ENCODE measurements at places on chromosomes 7 and 10. TPM values are rescaled to one million over a fixed set of nuclear protein-coding genes. Genes with fewer than 3 reads are reported as not detected.
A peak's percentile ranks its signal among the peaks of the same experiment; 100 is the strongest.

GRCh38 chr7:113142385-113143119, 24.2 kb upstream of the SMIM30 start:
- no peaks in the 10 kb centered on the region for H3K4me1 ChIP-seq
- H3K4me3 ChIP-seq, result no peak overlapping the region
- DNase-seq, result no peak
- no peaks in the 10 kb centered on the region for H3K36me3 ChIP-seq

DNA sequence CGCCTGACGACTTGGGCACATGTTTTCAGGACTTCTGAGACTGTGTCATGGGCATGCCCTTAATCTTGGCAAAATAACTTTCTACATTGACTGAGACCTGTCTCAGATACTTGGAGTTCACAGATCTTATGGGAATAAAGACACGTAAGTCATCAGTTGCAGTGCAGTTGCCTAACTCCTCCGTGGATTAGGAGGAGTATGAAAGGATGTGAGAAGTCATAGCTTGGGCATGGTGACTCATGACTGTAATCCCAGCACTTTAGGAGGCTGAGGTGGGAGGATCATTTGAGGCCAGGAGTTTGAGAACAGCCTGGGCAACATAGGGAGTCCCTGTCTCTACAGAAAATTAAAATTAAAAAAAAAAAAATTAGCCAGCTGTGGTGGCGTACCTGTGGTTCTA, 49.6 kb downstream of the EXOC6 start:
- no peak overlapping the region for H3K4me3 ChIP-seq
- H3K36me3 ChIP-seq, result peaks cover 4% of the 10 kb centered on the region
- DNase-seq, result no peak

DNA sequence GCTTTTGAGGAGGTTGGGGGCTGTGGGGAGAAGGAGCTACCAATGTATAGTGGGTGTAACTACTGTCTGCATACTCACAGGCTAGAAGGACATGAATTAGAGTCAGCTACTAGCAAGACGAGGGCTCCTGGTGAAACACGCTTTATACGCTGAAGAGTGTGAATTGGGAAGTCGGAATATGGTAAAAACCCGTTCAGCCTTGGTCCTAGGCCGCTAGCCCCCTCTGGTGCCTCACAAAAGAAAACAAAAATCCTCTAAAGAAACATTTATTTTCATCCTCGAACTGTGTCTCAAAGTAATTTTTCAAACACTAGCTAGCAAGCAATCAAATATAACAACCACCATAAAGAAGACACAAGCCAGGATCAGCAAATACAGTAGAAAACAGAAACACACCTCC, 338.1 kb upstream of the SEMA3C start:
- no peaks in the 10 kb centered on the region for H3K27me3 ChIP-seq
- no peak for DNase-seq
- H3K4me1 ChIP-seq, result no peaks in the 10 kb centered on the region

DNA sequence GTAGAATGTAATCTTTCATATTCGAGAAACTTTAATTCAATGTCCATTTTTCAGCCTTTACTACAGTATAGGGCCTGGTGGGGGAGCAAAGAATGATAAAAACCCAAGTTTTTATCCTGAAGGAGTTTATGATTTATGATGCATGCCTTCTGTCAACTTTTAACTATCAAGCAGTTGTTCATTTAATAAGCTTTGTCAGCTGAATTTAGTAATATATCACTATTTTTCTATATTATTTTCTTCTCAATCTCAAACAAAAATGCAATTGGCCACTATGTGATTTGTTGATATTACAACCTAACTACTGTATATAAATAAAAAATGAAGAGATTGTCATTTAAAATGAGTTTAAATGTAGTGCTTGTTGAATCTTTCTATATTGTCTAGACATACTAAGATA, 2.4 kb downstream of the NUP42 start:
- H3K36me3 ChIP-seq, result peaks cover 34% of the 10 kb centered on the region
- DNase-seq, result no peak
- no peak overlapping the region for H3K27ac ChIP-seq
- peaks cover 18% of the 10 kb centered on the region for H3K4me1 ChIP-seq
- H3K27me3 ChIP-seq, result no peaks in the 10 kb centered on the region
- no peak overlapping the region for H3K4me3 ChIP-seq

The PHKG1 gene
- 5.0 TPM for total RNA-seq

GRCh38 chr10:112875476-112876267, 74.4 kb upstream of the TCF7L2 start:
- H3K36me3 ChIP-seq, result no peaks in the 10 kb centered on the region
- H3K4me3 ChIP-seq, result no peak overlapping the region
- H3K27ac ChIP-seq, result no peak overlapping the region
- no peak for DNase-seq
- H3K4me1 ChIP-seq, result no peaks in the 10 kb centered on the region
- no peaks in the 10 kb centered on the region for H3K27me3 ChIP-seq

GRCh38 chr7:103150192-103150591, 1.3 kb upstream of the NAPEPLD start:
- no peaks in the 10 kb centered on the region for H3K27me3 ChIP-seq
- H3K36me3 ChIP-seq, result no peaks in the 10 kb centered on the region
- no peak overlapping the region for H3K4me3 ChIP-seq
- peaks cover 12% of the 10 kb centered on the region for H3K4me1 ChIP-seq

- H3K27ac ChIP-seq, result no peak overlapping the region
- no peaks in the 10 kb centered on the region for H3K27me3 ChIP-seq
- no peaks in the 10 kb centered on the region for H3K4me1 ChIP-seq
- H3K4me3 ChIP-seq, result no peak overlapping the region
- no peaks in the 10 kb centered on the region for H3K36me3 ChIP-seq
These were observed 6.9 kb upstream of the MINDY4 start for GRCh38 chr7:30764030-30764975.

The OPALIN gene
- not detected for total RNA-seq

DNA sequence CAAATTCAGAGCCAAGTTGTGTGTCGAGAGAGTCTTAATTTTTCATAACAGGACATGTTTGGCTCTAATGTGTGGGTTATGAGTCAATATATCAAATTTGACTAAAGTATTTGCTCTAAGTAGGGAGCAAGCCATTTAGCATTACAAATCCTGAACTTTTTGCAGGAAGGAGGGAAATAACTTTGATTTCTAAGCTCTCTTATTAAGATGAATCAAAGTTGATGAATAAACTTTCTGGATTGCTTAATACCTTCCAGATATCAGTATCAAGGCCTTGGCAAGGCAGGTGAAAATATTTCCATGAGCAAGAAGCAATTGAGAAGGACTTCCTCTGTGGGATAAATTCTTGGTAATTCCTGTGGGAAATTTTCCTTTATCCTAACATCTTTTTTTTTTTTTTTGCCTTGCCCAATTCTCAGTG, 258.8 kb downstream of the AHR start:
- DNase-seq, result no peak
- no peaks in the 10 kb centered on the region for H3K27me3 ChIP-seq
- no peak overlapping the region for H3K27ac ChIP-seq
- no peak overlapping the region for H3K4me3 ChIP-seq
- no peaks in the 10 kb centered on the region for H3K36me3 ChIP-seq

DNA sequence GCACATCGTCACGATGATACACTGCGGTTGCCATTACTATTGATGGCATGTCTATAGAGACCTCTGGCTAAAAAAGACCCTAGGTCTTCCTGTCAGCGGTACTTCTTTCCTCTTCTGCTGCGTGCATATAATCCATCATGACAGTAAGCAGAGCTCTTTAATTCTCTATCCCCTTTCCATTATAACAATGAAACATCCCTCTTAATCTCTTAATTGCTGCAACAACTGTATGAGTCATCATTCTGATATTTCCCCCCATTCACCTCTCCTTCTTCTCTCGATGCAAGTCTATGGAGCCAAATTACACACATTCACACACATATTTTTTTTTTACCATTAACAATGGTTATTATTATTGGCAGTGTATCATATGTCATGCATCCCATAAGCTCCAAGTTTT, 45.2 kb upstream of the AKR1E2 start:
- H3K4me3 ChIP-seq, result no peak overlapping the region
- DNase-seq, result no peak
- H3K36me3 ChIP-seq, result no peaks in the 10 kb centered on the region
- no peaks in the 10 kb centered on the region for H3K4me1 ChIP-seq
- no peaks in the 10 kb centered on the region for H3K27me3 ChIP-seq

DNA sequence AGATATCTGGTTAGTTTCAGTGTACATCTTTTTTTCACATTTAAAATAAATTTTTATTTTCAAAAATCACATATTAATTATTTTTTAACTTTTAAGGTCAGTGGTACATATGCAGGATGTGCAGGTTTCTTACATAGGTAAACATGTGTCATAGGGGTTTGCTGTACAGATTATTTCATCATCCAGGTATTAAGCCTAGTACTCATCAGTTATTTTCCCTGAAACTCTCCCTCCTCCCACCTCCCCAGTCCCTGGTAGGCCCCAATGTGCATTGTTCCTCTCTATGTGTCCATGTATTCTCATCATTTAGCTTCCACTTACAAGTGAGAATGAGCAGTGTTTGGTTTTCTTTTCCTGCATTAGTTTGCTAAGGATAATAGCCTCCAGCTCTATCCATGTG, 323.0 kb downstream of the C7orf25 start:
- H3K27ac ChIP-seq, result no peak overlapping the region
- H3K4me3 ChIP-seq, result no peak overlapping the region
- H3K36me3 ChIP-seq, result no peaks in the 10 kb centered on the region
- no peak for DNase-seq

GRCh38 chr7:80134115-80134535, 506 bp upstream of the GNAI1 start:
- DNase-seq, result no peak
- peaks cover 6% of the 10 kb centered on the region for H3K27me3 ChIP-seq
- H3K4me1 ChIP-seq, result peaks cover 13% of the 10 kb centered on the region
- H3K27ac ChIP-seq, result no peak overlapping the region
- H3K4me3 ChIP-seq, result peak overlapping the region; percentile 22
- no peaks in the 10 kb centered on the region for H3K36me3 ChIP-seq

- H3K4me1 ChIP-seq, result no peaks in the 10 kb centered on the region
- H3K4me3 ChIP-seq, result no peak overlapping the region
- H3K27me3 ChIP-seq, result no peaks in the 10 kb centered on the region
- no peak overlapping the region for H3K27ac ChIP-seq
- H3K36me3 ChIP-seq, result no peaks in the 10 kb centered on the region
These were observed 55.9 kb upstream of the INPP5A start for GRCh38 chr10:132481690-132482089.

GRCh38 chr7:28348636-28349035, 63.7 kb upstream of the CREB5 start:
- H3K27ac ChIP-seq, result no peak overlapping the region
- DNase-seq, result no peak
- H3K4me3 ChIP-seq, result no peak overlapping the region
- H3K27me3 ChIP-seq, result no peaks in the 10 kb centered on the region
- no peaks in the 10 kb centered on the region for H3K4me1 ChIP-seq
- no peaks in the 10 kb centered on the region for H3K36me3 ChIP-seq
